ENCODE measurements at places on chromosomes 4 and X.

DNA sequence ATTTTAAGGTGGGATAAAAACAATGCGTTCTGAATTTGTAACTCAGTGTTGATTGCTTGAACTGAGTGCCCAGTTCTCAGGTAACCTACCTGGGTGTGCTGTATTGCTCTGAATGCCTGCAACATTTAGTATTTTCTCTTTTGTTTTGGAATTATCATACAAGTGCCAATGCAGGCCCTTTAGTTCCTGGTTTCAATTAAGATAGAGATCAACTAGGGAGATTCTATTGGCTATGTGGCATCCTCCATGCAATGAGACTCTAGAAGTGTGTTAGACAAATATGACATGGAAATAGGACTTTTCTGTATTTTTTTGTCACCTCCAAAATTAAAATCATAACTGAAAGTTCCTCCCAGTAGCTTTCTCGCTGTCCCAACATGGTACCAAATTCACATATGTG lies 438.7 kb upstream of the IGFBP7 start:
- DNase-seq = no peak

DNA sequence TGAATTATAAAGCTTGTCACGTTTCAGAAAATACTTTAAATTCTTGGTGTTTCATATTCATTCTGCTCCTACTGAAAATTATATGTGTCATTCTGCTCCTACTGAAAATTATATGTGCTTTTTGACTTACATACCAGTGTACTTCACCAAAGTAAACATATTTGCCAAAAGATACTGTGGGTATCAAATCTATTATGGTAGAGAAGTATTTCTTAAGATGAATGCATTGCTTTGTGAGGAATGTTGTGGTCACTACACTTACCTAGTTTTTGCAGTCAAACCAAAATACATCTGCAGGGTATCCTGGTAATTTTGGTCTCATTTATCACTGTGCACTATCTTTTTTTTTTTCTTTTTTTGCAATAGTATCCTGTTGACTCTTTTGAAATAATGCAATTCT lies 287.7 kb upstream of the MAD2L1 start:
- no peak for DNase-seq

- no peak for DNase-seq
Measured at GRCh38 chrX:131646106-131646505, 102.2 kb downstream of the OR13H1 start.

DNA sequence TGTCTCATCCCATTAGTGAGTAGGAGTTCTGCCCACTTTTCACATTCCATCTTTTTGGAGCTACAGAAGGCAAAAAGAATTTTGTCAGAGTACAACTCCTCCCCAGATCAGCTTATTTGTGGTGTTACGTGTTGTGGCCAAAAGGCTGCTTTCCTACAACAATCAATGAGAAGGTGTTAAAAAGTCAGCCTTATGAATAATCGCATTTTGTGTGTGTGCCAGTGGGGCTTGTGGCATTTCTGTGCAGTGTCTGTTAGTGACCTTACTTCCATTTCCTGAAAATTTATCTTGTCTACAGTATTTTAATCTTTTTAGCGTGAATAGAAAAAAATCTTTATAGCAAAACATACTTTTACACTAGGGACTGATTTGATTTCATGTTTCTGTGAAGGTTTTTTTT lies 458.3 kb upstream of the LCORL start:
- no peak for DNase-seq

GRCh38 chrX:130084631-130085237 lies 25.6 kb downstream of the ELF4 start:
- peak; percentile 50 for DNase-seq

DNA sequence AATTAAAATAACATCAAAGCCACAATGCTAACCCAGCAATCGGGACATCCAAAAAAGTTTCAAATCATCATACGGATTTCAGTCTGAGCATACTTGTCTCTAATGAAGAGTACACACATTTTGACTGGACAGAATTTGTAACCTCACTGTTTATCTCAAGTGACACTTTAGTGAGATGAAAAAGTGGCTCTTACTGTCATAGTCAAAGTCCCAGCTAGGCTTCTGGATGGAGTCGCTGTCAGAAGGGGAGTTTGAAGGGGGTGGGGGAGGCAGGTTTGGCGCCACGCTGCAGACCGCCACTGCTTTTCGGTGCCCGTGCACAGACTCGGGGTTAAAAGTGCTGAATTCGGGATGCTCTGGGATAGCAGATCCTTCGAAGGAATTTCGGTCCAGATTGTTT lies 41.0 kb upstream of the MTNR1A start:
- no peak for DNase-seq

GRCh38 chr4:175562542-175562941 lies 249.5 kb downstream of the GPM6A start:
- DNase-seq = no peak

GRCh38 chrX:24528605-24529004 lies 63.5 kb downstream of the PDK3 start:
- no peak for DNase-seq
